GM03348 (cell line): ENCODE measurements at places on chromosomes 13 and 19.

GRCh38 chr19:49692147-49692506 is 1.2 kb downstream of the CPT1C start:
- no peak for DNase-seq

- DNase-seq: no peak
Measured at GRCh38 chr13:85170372-85170771, 628.8 kb downstream of the SLITRK6 start.

DNA sequence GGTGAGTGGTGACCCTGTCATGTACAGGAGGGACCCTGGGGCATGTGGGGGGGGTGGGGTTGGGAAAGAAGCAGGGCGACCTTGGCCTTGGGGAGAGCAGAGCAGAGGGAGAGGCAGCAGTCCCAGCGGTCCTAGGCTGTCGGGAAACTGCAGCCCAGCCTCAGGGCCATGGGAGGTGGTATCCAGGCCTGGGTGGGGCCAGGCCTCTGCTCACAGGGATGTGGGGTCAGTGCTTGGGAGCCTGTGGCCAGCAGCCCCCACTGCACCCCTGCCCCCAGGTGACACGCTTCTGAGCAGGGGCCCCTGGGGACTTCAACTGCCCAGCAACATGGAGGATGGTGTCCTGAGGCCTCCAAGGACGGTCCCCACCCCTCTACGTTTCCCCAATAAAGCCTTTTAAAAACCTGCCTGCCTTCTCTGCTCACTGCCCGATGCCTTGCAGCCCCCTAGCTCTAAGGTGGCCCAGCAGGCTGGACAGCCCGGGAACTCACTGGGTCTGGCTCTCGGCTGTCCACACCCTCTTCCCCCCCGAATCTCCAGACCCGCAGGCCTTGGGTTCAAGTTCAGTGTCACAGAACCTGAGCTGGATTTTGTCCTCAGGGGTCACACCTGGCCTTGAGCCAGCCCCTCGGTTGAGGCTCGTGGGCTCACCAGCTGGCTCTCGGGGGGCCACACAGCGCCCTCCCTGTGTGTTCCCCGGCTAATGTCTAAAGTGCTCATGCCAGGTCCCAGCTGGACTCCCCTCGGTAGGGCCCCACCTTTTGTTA is 6.9 kb downstream of the PNKP start:
- no peak for DNase-seq

GRCh38 chr19:33804021-33804799 is 7.5 kb downstream of the KCTD15 start:
- peak; percentile 52 for DNase-seq

DNA sequence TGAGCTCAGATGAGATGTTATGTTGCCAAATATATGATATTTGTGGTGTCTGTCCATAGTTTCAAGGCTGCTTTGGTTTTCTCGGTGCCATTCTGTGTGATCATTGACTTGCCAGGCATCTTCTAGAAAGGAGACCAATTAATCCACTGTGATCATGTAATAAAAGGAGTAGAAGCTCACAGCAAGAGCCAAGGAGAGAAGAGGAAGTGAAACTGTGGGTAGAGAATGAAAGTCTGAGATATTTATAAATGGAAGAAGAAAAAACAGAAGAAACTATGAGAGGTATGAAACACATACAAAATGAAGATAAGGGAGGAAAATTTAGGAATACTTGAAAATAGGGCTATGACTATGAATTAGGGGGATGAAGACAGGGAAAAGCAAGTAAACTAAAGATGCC is 11.1 kb upstream of the ZNF613 start:
- no peak for DNase-seq

- no peak for DNase-seq
Measured at GRCh38 chr13:71368336-71368735, 498.7 kb downstream of the DACH1 start.

DNA sequence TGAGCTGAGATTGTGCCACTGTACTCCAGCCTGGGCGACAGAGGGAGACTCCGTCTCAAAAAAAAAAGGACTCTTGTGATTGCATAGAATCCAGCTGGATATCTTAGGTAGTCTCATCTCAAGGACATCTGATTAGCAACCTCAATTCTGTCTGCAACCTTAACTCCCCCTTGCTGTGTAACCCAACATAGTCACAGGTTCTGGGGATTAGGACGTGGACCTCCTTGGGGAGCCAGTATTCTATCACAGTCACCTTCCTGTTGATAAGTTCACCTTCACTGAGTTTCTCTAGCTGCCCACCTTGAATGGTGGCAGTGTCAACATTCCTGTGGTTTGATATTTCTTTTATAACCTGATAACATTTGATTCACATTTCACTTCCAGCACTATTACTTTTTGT is 27.2 kb downstream of the GPR18 start:
- DNase-seq: no peak

DNA sequence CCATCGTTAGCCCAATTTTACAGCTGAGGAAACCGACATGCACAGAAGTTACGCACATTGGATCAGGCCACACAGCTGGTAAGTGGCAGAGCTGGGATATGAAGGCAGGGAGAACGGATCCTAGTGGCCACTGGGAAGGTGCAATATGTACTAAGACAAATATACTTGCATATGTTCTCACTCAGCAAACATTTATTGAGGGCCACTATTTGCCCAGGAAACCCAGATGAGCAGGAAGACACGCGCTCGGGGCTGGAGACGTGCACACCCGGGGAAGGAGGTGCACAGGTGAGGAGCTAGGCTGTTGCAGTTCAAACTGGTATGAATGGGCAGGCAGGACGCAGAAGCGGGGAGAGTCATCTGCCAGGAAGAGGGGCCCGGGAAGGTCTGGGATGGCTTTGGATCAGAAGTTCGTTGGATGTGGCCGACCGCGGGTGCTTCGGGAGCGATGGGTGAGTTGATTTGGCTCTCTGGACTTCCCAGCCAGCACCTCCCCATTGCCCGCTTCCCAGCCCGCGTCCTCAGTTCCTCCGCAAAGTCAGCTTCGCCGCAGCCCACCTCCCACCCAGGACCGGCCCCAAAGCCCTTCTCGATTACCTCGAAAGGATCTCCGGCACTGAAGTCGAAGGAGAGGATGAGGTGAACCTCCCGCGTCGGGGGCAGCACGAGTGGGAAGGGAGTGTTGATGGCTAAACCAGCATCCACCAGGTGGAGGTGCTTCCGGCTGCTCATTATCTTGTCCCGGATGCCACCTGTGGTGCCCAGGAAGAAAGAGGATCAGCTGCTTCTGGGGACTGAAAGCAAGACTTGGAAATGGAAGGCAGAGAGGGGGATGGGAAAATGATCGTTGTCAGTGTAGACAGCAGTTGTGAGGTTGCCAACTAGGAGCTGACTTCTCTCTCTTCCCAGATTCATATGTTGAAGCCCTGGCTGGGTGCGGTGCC is 17.8 kb upstream of the CABP5 start:
- no peak for DNase-seq

GRCh38 chr19:3216874-3217273 is 7.6 kb upstream of the CELF5 start:
- no peak for DNase-seq

- no peak for DNase-seq
Measured at GRCh38 chr13:26882731-26883130, 122.1 kb upstream of the GPR12 start.

- DNase-seq: no peak
Measured at GRCh38 chr19:38745316-38745715, 1.0 kb upstream of the CAPN12 start.

- no peak for DNase-seq
Measured at GRCh38 chr19:11446271-11446651, 10.8 kb downstream of the PRKCSH start.

GRCh38 chr13:28322256-28322905 is 172.5 kb downstream of the FLT1 start:
- DNase-seq: no peak

- DNase-seq: no peak
Measured at GRCh38 chr13:42971691-42972347, 20.2 kb downstream of the EPSTI1 start.

GRCh38 chr19:3250675-3251074 is 26.2 kb downstream of the CELF5 start:
- DNase-seq: peak; percentile 66

DNA sequence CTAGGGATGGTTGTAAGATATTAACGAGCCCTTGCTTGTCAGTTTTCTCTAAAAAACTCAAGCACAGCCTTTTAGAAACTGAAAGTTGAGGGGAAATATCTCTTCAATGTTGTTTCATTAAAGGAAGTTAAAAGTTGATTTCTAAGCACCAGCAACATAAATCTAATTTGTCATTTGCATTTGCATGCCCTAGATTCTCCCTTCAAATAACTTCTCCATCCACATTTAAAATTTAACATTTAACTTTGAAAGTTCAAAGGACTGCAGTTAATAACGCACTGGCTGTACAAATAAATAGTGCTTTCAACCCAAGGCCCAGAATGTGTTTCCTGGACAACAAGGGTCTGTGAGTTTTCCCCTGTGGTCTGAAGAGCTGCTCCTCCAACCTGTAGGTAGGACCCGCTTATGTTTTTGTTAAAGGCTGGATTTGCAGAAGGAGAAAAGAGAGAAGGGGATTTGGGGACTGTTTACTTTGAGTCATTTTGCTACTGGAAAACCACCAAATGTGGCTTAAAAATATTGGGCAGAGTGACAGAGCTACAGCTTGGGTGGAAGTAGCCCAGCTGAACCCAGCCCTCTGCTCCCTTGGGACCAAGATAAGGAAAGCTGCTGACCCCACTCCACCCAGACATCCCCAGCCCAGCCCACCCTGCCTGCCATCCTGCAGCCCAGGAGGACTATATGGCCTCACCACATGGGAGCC is 39.8 kb downstream of the TNFRSF19 start:
- DNase-seq: peak; percentile 24

DNA sequence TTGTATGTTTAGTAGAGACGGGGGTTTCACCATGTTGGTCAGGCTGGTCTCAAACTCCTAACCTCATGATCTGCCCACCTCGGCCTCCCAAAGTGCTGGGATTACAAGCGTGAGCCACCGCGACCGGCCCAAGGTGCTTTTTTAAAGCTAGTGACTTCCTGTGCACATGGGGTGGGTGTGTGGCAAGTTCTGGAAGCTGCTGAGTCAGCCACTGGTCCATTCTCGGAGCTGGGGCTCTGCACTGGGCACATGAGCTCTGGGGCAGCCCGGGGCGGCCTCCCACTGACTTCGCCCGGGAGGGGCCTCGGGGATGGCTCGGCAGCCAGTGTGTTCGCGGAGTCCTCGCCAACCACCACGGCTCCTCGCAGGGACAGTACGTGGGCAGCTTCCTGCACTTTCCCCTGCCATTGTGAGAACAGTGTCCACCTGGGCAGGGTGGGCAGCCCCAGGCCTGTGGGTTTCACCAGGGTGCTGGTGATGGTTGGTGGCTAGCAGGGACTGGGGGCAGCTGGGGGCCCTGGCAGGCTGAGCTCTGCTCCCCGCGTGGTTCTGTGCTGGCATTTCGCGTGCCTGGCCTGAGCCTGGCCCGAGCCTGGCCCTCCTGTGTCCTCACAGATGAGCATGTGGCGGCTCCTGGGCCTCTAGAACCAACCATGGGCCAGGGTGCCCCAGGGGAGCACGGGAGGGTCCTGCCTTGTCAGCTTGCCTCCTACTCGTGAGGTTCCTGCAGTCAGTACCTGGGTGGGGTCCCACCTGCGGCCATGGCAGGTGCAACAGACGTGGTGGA is 12.2 kb downstream of the CBARP start:
- DNase-seq: no peak

- DNase-seq: no peak
Measured at GRCh38 chr19:10439588-10439987, 19.2 kb downstream of the PDE4A start.

- no peak for DNase-seq
Measured at GRCh38 chr19:45117671-45118070, 24.7 kb downstream of the PPP1R37 start.

DNA sequence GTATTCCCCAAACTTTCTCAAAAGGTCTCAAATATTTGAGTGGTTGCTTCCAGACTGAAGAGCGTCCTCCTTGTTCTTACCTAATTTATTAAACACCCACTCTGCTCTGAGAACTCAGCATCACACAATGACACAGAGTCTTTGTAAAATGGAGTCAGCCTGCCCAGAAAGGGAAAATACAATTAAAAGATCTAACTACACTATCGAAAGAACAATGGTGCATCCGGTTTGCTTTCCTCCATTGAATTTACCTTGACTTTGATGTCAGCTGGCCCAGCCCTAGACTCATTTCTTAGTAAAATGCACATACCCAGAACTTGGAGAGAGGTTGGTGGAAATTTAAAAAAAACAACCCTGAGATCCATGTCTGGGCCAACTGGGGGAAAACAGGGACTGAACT is 120.7 kb upstream of the SERP2 start:
- DNase-seq: no peak

- DNase-seq: no peak
Measured at GRCh38 chr19:45159210-45159970, 1.4 kb downstream of the NKPD1 start.

DNA sequence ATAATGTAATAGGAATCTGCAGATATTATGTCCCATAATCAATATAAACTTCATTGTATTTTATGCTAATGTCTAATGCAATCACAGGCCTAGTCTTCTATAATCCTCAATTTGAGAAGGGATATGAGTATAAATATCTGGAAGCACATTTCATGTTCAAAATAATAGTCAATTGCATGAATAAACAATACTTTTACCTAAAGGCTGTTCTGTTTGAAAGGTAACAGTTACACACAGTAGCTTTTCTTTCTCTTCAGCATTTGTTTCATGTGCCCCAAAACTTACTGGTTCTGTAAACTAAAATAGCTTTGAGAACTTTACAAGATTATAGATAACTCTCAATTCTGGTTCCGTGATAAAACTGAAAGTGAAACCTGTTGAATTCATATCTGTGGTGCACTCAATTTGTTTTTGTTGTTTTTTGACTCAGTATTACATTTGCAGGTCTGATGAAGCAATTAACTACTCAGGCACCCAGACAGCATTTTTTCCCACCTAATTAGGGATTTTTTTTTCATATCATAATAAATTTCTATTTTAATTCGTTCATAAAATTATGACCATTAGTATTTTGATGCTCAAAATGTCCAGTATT is 1193.8 kb downstream of the SLITRK1 start:
- DNase-seq: peak; percentile 5

GRCh38 chr19:19192078-19192882 is at the start of the genes BORCS8 and RFXANK:
BORCS8 (minus strand) TSS chr19:19192152; CDS start chr19:19192117, 35 bp downstream.
RFXANK (plus strand) TSS chr19:19192258; CDS start chr19:19193947, 1,689 bp downstream.
- DNase-seq: peak; percentile 99

GRCh38 chr19:46841458-46842083 is 9.1 kb downstream of the AP2S1 start:
- peak; percentile 45 for DNase-seq

DNA sequence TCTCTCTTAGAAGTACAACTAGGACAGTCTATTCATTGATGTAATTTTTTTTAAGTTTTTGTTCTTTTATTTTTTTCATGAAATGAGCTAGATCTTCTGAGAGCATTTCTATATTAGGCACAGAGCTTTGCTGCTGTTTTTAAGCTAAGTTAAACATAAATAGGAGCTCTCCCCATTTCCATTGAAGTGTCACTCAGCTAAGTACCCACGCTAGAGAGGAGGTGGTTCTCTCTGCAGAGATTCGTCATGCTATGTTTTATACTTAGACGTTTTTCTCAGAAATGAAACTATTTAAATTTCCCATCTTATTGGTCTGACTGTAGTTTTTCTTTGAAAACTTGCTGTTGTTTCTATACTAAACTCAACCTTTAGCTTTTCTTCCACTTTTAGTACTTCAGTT is 271.5 kb downstream of the PCDH9 start:
- no peak for DNase-seq
